GM04504 (cell line): ENCODE measurements at places on chromosomes 12 and 14.

GRCh38 chr12:78933014-78933413 lies 68.4 kb downstream of the SYT1 start:
- DNase-seq: no peak

DNA sequence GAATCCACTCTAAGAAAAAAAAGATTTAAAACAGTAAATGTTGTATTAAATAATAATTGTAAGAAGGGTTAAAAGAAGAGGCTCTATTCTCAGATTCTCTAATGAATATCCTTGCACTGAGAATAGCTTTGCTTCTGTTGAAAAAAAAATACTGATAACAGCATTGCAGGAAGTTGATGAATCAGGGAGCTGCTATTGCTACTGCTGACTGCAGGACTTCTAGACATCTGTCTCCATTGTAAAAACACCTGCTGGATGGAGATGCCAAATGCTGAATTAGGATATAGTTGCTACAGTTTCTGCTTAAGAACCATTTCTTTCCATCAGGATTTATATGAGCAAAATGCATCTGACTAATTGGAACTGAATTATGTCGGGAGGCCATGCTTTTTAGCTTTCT lies 50.3 kb upstream of the ANP32D start:
- DNase-seq: no peak

- no peak for DNase-seq
Observed at GRCh38 chr12:104737791-104738301, 220.2 kb downstream of the SLC41A2 start.

GRCh38 chr12:69474456-69474855 lies 4.3 kb downstream of the FRS2 start:
- DNase-seq: no peak
